ENCODE measurements at places on chromosomes 5 and 9.
A peak's percentile ranks its signal among the peaks of the same experiment; 100 is the strongest.

GRCh38 chr5:66680221-66680620 is 84.0 kb downstream of the MAST4 start:
- DNase-seq = no peak

DNA sequence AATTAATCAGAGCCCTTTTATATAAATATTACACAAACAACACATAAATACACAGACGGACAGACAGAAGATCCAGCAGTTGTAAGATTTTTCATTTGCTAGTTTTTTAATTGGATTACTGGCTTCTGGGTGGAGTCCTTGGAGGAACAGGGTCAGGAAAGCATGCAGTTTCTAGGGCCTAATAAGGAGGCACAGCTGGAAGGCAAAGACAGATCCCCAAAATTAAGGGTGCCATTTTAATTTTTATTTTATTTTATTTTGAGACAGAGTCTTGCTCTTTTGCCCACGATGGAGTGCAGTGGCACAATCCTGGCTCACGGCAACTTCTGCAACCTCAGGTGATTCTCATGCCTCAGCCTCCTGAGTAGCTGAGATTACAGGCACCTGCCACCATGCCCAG is 49.5 kb downstream of the PTGS1 start:
- no peak for DNase-seq

- DNase-seq = no peak
These were observed 156.6 kb upstream of the IRX2 start for GRCh38 chr5:2908086-2908485.

DNA sequence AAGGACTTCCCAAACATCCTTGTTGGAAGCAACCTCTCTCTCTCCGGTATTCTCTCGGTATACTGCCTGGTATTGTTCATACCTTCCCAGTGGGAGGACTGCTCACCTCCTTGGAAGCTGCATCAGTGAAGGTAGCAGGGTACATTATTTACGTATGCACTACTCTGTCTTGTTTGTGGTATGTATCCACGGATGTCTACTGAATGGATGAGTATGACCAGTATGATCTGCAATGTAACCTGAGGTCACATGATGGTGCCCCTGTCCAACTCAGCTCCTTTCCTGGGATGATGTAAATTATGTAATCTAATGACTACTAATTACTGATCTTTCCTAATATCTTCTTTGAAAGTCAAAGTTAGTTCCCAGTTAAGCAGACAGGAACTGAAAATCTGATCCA is 32.1 kb downstream of the CEMIP2 start:
- DNase-seq = no peak

- no peak for DNase-seq
These were observed 73.5 kb downstream of the KIF4B start for GRCh38 chr5:155087036-155087435.

GRCh38 chr9:2181792-2182191 is 166.6 kb downstream of the SMARCA2 start:
- peak; percentile 27 for DNase-seq

DNA sequence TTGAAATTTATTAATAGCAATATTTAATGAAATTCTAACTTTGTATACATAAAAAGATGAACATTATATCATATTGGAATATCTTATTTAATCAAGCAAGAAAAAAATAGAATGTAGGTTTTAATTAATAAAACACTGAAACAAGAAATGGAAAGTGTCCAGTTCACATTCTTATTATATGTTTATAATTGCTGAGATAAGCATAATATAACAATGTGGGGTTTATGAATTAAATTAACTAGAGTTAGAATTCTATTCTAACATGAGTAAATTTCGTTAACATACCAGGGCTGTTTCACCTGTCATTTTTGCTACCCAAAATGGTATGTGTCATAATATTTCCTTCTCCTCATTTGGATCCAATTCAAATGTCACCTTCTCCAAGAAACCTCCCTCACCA is 12.3 kb downstream of the CDH9 start:
- DNase-seq = no peak

- DNase-seq = no peak
These were observed 125.8 kb downstream of the DTWD2 start for GRCh38 chr5:118862596-118862995.

- no peak for DNase-seq
These were observed 12.8 kb upstream of the TEX48 start for GRCh38 chr9:114694719-114695269.

- no peak for DNase-seq
These were observed 149.9 kb upstream of the PRR16 start for GRCh38 chr5:120314191-120314590.

- DNase-seq = no peak
These were observed 37.5 kb upstream of the SMU1 start for GRCh38 chr9:33113799-33114547.

DNA sequence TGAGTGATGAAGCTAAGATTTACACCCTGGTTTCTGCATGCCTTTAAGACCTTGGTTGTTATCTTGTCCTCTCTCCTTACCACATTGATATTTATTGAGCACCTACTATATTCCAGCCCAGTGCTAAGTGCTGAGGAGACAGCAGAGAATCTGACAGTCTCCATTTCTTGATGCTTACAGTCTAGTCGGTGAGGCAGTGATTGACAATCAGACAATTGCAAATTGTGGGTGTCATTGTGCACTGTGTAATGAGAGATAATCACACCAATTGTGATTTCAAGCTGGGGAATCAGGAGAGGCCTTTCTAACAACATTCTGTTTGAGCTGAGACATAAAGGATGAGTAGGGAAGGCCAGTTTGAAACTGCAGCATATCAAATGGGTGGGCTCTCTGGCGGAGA is 41.7 kb upstream of the PPARGC1B start:
- no peak for DNase-seq

DNA sequence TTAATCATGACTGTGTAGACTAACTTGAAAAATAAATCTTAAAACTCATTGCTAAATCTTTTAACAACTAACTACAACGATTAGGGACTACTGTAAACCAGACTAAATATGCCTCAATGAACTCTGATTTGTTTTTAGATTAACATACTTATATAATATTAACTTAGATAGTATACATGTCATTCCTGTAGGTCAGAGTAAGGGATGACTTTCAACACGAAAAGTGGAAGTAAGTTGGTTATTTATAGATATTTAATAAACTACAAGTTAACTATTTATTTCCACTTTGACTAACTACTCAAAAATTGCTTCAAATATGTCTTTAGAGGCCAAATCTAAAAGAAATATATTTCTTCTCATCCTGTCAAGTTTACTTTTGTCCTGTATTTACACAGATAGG is 795.6 kb downstream of the PTPRD start:
- no peak for DNase-seq

DNA sequence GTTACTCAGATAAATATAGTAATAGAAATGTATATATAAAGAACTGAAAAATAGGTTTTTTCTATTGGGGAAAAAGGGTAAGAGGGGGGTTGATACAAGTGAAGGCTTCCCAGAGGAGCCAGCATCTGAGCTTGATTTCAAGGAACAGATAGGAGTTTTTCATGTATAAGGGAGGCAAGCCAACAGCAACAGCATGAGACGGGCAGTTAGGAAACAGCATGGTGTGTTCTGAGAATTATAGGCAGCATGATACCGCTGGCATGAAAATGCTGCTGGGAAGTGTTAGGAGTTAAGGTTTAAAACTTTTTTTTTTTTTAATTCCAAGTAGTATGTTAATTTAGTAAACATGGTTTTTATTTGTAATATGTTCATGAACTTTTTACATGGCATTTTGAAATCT is 9.7 kb downstream of the CDC37L1 start:
- DNase-seq = no peak

DNA sequence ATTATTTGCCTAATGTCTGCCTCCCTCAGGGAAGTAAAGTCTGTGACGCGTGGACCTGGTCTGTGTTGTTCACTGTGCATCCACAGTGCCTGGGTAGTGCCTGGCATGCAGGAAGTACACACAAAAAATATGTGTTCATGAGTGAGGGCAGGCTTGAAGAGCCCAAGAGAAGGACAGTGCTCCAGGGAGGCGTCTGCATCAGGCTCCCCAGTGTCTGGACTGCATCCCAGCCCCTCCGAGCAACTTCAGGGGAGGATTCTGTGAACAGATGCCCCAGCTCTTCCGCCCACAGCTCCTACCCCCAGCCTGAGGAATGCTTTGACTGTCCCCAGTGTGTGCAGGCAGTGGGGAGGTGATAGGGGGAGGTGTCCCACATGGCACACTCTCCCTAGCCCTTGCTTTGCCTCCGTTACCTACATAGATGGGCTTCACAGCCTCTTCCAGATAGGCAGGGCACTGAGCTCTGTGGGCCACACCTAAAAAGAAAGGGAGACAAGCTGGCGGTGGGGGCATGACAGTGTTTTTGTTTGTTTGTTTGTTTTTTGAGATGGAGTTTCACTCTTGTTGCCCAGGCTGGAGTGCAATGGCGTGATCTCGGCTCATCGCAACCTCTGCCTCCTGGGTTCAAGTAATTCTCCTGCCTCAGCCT is 25.4 kb downstream of the IRF1 start:
- no peak for DNase-seq

- DNase-seq = no peak
These were observed 45.3 kb downstream of the STK10 start for GRCh38 chr5:172142709-172143215.

GRCh38 chr9:85858056-85858750 is 82.7 kb upstream of the NAA35 start:
- no peak for DNase-seq

DNA sequence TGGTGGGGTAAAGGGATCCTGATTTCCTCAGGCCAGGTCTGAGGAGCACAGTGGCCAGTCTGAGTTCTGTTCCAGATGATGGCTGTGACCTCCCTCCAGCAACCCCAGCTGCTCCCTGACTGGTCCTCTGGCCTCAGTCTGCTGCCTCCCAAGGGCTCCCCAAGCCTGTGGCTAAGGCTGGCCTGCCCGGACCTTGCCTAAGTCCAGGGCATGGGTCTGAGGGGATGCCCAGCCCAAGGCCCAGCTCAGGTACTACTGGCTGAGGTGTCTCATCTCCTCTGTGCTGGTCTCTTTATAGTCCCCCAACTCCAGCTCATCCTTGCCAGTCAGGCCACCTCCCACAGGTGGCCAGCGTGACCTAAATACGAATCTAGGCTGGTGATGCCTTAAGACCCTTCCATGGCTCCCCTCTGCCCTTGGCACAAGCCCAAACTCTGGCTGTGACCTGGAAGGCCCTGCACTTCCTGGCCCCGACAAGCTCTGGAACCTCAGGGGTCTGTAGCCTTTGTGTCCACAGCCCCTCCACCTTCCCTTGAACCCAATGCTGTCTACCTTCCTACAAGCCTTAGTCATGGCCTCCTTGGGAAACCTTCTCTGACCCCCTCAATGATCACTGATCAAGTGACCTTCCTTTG is 9.8 kb downstream of the KIF12 start:
- DNase-seq = no peak

- DNase-seq = no peak
These were observed 39.2 kb downstream of the ADAMTS19 start for GRCh38 chr5:129499208-129499852.

- DNase-seq = no peak
These were observed 432.4 kb upstream of the SMC2 start for GRCh38 chr9:103661663-103662062.

- DNase-seq = no peak
These were observed 61.5 kb upstream of the RNU6ATAC start for GRCh38 chr9:134225816-134226215.

- DNase-seq = no peak
These were observed 505.3 kb downstream of the ARHGEF28 start for GRCh38 chr5:74131250-74131649.
